ENCODE measurements at places on chromosomes 5 and 9.

GRCh38 chr5:18576586-18576985, 942.3 kb downstream of the TAF11L14 start:
- no peak for DNase-seq

- DNase-seq: no peak
Measured at GRCh38 chr9:121105531-121105930, 30.8 kb downstream of the CNTRL start.

DNA sequence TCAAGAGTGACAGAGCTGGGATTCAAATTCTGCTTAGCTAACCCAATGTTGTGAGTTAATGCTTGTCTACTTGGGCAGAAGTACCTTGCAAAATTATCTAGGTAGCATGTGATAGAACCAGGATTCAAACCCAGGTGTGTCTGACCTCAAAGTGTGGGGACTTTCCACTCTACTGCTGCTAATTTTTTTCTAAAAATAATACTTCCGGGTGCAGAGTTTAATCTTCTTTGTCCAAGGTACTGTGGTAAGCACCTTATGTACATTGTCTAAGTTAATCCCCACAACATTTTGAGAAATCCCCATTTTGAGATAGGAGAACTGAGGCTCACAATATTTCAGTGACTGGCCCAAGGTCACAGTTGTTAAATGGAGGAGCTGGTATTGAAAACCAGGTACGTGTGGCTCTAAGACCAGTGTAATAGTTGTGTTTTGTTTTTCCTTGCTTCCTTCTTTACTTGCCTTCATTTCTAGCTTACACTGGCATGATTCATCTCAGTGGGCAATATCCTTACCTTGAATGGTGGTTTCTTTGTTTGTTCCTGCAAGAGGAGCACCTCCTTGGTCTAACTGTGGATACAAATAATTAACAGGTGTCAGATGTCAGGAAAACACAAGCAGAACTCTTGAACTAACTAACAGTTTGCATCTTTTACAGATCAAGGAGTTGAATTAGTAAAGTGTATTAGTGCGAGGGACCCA, 7.5 kb downstream of the ALDOB start:
- no peak for DNase-seq

DNA sequence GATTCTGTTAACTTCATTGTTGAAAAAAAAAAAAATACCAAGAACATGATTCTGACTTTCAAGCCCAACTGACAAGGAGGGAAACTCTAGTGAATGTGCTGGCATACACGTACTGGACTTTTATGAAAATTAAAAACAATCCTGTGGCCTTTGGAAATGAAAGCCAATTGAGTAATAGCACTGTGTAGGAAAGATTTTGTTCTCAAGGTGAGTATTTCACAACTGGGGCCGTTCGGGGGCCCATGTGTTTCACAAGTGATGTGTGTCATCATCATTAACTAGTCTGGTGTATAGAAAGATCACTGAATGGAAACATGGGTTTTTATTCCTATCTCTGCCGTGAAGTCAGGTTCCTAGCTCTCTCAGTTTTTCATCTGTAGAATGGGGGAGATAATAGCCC, 605.0 kb upstream of the CLINT1 start:
- peak; percentile 68 for DNase-seq

- DNase-seq: no peak
Measured at GRCh38 chr5:9801908-9802307, 171.8 kb upstream of the TAS2R1 start.

GRCh38 chr9:87427851-87428506, 69.7 kb upstream of the DAPK1 start:
- no peak for DNase-seq

GRCh38 chr9:76650692-76651091, 113.5 kb upstream of the PCA3 start:
- no peak for DNase-seq

- DNase-seq: no peak
Measured at GRCh38 chr9:86471171-86471815, 117.1 kb upstream of the TUT7 start.

- no peak for DNase-seq
Measured at GRCh38 chr9:114157516-114158176, 2.3 kb downstream of the COL27A1 start.

DNA sequence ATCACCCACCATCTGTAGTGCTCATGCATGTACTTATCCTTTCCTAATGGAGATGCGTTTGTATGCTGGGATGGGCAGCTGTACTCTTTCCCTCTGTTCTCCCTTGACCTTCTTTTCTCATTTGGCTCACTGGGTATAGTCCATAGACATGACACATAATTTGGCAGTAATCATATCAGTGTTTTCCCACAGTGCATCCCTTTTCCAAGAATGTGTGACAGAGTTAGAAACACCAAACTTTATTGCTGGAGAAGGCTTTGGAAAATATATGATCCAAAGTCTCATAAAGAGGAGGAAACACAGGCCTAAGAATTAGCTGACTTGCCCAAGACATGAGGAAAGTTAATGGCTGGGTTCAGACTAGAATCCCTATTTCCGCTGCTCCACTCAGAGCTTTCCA, 1233.4 kb upstream of the DMAC1 start:
- no peak for DNase-seq

DNA sequence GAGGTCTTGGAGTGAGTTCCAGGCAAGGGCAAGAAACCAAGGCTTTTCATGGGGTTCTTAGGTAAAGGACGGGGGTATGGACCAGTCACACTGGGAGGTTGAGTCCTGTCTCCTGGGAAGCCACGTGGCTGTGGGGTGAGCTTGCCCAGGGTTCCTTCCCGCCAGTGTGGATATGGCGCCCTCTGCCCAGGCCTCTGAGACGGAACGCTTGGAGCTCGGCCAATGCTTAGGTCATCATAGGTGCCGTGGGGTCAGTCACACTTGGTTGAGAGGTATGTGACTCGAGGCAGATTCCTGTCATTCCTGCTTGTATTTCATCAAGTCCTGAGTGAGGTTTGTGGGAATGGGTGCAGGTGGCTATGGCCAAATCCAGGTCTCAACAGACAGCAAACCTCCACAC, 46.2 kb downstream of the TENT4A start:
- DNase-seq: peak; percentile 10

GRCh38 chr9:19246891-19247290, 16.4 kb downstream of the DENND4C start:
- no peak for DNase-seq

DNA sequence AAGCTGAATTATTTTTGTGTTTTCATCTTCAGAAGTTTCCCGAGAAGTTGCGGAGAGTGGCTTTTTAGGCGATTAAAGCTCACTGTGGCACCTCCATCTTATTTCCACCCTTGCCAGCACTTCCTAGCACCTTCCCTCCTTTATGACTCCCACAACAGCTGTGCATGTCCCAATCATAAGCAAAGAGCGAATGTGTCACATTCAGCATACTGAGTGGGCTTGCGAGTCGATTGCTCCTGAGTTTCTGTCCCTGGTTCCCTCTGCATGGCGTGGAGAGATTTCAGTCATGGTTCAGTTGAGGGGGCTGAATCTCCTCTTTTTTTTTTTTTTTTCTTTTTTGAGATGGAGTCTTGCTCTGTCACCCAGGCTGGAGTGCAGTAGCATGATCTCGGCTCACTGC, 144.9 kb downstream of the ARHGAP26 start:
- DNase-seq: no peak

DNA sequence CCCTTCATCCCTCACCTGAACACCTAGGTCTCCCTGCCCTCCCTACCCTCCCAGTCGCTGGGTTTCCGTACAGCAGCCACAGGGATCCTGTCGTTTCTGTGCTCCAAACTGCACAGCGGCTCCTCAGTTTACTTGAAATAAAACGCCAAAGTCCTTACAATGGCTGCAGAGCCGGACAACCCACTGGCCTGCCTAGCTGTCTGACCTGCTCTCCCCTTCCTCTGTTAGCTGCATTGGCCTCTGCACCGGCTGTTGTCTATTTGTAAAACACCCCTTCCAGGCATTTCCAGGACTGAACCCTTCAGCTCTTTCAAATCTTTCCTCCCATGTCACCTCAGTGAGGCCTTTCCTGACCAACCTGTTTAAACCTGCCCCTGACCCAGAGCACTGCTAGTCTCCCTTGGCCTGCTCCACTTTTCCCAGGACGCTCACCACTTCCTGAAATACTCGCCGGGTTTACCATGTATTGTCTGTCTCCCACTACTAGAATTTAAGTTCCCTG, 9.1 kb upstream of the MGAT1 start:
- DNase-seq: no peak

DNA sequence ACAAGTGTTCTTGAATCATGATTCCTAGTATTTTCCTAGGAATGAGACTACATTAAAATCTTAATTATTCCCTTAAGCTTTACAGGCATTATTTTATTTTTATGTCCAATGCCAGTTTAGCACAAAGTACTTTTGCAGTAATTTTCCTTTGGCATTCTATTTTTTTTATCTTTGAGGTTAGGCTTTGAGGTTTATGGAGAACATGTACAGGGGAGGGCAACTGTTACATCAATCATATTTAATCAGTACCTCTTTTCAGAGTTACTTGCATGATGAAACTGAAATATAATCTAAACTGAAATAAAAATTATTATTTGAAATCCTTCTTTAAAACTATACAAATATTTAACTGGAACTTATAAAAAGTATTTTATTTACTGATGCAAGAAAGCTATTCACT, 118.2 kb upstream of the MPDZ start:
- no peak for DNase-seq

DNA sequence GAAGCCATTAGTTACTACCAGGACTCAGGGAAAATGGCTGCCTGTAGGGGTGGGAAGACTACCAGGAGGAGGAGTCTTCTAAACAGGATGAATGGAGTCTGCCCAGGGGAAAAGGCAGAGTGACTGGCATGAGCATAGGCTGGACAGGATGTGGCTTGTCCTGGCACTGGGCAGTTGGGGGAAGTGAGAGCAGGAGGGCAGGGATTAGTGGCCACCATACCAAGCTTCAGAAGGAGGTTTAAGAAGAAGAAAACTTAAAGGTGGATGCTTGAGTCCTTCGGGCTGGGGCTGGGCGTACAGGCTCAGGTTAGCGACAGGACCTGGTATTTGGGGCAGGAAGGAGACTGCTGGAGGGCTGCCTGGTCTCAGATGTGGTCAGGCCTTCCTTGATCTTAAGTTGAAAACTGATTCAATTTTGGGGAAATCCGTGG, 5.0 kb upstream of the NSD1 start:
- no peak for DNase-seq

DNA sequence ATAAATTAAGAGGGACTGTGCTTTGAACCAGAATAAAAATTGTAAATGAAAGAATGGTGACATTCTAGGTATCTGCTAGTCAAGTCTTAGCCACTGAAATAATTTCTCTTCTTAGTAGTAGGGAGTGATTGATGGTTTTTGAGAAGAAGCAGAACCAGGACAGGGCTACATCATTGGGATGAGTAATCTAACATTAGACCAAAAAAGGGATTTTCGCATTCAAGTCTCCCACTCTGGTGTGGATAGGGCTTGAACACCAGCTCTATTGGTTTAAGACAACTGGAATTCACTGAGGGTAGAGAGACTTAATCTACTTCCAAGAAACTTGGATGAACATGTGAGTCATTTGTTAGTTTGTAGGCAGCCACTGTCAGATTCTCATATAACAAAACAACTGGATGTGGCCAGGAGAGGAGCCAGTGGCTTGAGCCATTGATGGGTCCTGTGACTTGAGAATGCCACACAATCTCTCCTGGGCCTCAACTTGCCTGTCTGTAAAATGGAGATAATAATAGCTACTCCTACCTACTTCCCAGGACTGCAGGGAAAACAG, 16.6 kb downstream of the FAT2 start:
- no peak for DNase-seq

- no peak for DNase-seq
Measured at GRCh38 chr5:126054577-126055347, 368.4 kb upstream of the GRAMD2B start.

- no peak for DNase-seq
Measured at GRCh38 chr9:129929496-129930125, 94.4 kb downstream of the USP20 start.

DNA sequence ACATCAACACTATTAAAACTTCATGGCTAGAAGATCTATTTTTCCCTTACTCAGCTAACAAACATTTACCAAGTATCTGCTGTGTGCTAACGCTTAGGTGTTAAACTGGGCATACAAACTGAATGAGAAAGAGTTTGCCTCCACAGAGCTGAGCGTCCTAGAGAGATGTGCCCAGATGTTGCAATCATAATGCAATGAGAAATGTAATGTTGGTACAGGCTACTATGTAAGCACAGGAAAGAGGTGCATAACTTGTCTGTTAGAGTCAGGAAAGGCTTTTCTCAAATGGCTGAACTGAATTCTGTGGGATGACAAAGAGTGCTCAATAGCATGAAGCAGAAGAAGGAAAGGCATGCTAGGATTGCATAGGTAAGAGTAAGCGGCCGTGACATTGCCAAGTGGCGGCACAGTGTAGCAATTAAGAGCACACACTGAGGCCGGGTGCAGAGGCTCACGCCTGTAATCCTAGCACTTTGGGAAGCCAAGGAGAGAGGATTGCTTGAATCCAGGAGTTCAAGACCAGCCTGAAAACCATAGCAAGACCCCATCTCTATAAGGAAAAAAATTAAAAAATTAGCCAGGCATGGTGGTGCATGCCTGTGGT, 137.8 kb downstream of the MEF2C start:
- DNase-seq: no peak

- peak; percentile 1 for DNase-seq
Measured at GRCh38 chr5:110969502-110969901, 102.0 kb upstream of the TSLP start.

DNA sequence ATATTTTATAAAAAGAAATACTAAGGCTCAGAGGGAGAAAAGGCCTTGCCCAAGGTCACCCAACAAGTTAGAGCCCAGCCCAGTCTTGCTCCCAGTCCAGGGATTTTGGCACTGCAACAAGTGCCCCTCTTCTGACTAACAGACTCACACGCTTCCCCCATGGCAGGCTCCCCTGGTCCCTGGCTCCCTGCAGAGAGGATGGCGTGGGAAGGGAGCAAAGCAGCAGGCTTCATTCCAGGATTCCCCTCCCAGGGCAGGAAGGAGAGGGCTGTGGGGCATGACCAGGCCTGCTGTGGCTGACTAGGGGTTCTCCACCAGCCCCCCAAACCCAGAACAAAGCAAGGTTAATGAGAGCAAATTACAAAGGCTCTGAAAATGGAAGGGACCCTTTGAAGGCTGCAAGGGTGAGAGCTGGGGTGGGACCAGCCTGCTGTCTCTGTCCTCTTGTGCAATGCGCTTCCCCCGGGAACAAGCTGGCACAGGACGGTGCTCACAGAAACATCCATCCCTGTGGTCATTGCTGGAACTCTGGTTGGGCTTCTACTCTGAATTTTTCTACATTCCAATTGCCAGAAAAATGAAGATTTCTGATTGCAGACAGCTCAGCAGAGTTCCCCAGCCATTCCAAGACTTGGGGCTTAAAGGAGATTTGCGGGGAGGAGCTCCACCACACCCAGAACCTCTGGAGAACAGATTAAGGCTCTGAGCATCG, 37.1 kb upstream of the FAT2 start:
- DNase-seq: no peak

- DNase-seq: peak; percentile 12
Measured at GRCh38 chr5:87361031-87361445, 51.7 kb downstream of the CCNH start.

DNA sequence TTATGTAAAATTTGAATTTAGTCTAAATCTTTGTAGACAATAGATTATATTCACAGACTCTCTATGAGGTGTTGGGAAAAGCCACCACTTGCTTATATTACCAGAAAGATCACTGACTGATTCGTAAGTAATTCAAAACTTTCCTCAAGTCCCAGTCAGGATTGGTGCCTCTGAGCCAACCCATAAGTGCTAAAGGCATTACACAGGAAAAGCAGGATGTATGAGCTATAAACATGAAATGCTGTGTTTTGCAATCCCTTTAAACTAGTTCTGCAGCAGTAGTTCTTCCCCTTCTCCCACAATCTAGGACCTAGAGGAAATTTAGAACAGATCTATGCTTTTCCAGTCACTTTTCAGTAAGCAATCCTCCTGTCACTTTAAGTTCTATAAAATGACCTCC, 48.0 kb downstream of the SHLD3 start:
- peak; percentile 85 for DNase-seq

- DNase-seq: no peak
Measured at GRCh38 chr5:28415791-28416443, 1377.5 kb upstream of the CDH9 start.
